ENCODE measurements at places on chromosomes 16 and 17.

DNA sequence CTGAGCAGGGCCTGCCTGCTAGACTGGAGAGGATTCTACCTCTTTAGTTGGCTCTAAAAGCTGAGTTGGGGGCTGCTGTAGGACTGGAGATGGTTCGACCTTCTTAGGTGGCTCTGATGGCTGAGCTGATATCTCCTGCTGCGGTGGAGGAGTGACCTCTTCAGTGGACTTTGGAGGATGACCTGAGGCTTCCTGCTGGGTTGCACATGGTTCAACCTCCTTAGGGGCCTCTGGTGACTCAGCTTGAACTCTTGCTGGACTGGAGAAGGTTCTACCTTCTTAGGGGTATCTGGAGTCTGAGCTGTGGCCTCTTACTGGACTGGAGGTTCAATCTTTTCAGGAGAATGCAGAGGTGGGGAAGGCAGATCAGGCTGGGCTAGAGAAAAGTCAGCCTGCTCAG lies 48.9 kb upstream of the TMEM97 start:
- no peak for DNase-seq
- no peak overlapping the region for H3K4me3 ChIP-seq
- peaks cover 25% of the 10 kb centered on the region for H3K36me3 ChIP-seq
- peaks cover 35% of the 10 kb centered on the region for H3K4me1 ChIP-seq
- H3K27ac ChIP-seq, result no peak overlapping the region
- H3K27me3 ChIP-seq, result peaks cover 6% of the 10 kb centered on the region

GRCh38 chr16:66585481-66586239 lies 6.4 kb downstream of the CMTM2 start:
- no peak overlapping the region for H3K27ac ChIP-seq
- H3K4me1 ChIP-seq, result peaks cover 12% of the 10 kb centered on the region
- no peaks in the 10 kb centered on the region for H3K36me3 ChIP-seq
- no peak for DNase-seq

GRCh38 chr17:7440113-7440833 lies 961 bp downstream of the FGF11 start:
- H3K27ac ChIP-seq, result no peak overlapping the region
- H3K27me3 ChIP-seq, result peaks cover 20% of the 10 kb centered on the region

GRCh38 chr16:75301804-75302203 lies 50.4 kb upstream of the BCAR1 start:
- peak; percentile 20 for DNase-seq
- H3K36me3 ChIP-seq, result peaks cover 27% of the 10 kb centered on the region
- H3K27ac ChIP-seq, result 0 out of 2 replicates have a peak overlapping the region, but pooled peaks have one; percentile 35
- H3K4me3 ChIP-seq, result no peak overlapping the region
- H3K4me1 ChIP-seq, result peaks cover 59% of the 10 kb centered on the region
- H3K27me3 ChIP-seq, result peaks cover 9% of the 10 kb centered on the region

GRCh38 chr17:57370037-57370581 lies 113.8 kb downstream of the MSI2 start:
- DNase-seq, result peak; percentile 64
- peak overlapping the region; percentile 90 for H3K27ac ChIP-seq
- H3K27me3 ChIP-seq, result no peaks in the 10 kb centered on the region
- peaks cover 57% of the 10 kb centered on the region for H3K4me1 ChIP-seq

- peaks cover 25% of the 10 kb centered on the region for H3K36me3 ChIP-seq
- DNase-seq, result no peak
- H3K4me1 ChIP-seq, result peaks cover 56% of the 10 kb centered on the region
- H3K27ac ChIP-seq, result 0 out of 2 replicates have a peak overlapping the region, but pooled peaks have one; percentile 12
- no peaks in the 10 kb centered on the region for H3K27me3 ChIP-seq
Observed at GRCh38 chr16:10935226-10935915, 6.9 kb downstream of the DEXI start.

DNA sequence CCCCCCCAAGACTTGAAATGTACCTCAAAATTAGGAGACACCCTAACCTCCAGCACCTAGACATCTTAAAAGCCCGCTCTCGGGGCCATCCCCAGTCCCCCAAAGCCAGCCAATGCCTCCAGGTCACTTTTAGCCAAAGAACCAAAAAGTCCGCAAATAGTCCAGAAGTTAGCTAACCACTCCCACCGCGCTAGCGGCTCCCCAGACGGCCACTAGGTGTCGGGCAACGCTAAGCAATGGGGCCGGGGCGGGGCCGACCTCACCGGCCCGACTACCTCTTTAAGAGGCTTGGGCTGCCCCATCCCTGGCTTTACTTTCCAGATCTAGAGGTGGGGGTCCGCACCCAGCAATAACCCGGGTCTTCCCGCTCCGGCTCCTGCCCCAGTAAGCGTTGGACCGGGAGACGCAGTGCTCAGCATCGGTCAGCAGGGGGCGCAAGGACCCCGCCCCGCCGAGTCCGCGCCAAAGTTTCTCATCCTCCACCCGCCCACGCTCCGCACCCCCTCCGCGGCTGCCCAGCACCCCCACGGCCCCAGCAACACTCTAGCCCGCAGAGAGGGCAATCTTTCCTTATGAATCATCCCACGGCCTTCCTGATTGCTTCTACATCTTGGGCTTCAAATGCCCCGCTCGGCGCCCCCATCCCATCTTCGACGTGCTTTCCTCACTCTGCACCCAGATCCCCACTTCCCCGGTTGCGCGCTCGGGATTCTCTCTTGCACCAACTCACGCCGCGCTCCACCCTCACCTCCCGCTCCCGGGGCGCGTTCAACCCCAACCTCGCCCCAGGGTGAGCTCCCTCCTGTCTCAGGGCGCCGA lies 765 bp downstream of the COL1A1 start:
- H3K36me3 ChIP-seq, result peaks cover 57% of the 10 kb centered on the region
- H3K4me3 ChIP-seq, result peak overlapping the region; percentile 100
- H3K4me1 ChIP-seq, result peaks cover 74% of the 10 kb centered on the region
- DNase-seq, result peak; percentile 88

- no peak overlapping the region for H3K27ac ChIP-seq
- DNase-seq, result no peak
- H3K36me3 ChIP-seq, result 0 out of 2 replicates have a peak, but pooled peaks cover 4% of the 10 kb centered on the region
- no peak overlapping the region for H3K4me3 ChIP-seq
Observed at GRCh38 chr17:46984892-46985291, 5.8 kb upstream of the RPRML start.

DNA sequence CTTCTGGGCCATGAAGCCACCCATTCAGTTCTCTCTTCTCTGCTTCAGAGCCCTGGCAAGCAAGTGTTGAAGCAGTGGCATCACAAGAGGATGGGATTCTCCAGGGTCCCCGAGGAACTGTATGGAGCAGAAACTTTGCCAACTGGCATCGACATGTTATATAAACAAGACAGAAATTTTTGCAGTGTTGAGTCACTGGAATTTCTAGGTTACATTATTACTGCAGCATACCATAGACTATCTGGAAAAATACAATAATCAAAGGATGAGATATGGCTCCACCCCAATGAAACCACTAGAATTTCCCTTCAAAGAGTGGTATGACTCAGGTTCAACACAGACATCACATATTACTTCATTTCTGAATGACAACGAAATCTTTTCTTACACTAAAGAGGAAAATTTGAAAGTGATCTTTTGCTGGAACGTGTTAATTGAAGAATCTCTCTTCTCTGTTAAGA lies 343.0 kb upstream of the DYNLRB2 start:
- H3K27ac ChIP-seq, result peak overlapping the region; percentile 89
- DNase-seq, result peak; percentile 92
- peaks cover 34% of the 10 kb centered on the region for H3K4me1 ChIP-seq
- peak overlapping the region; percentile 78 for H3K4me3 ChIP-seq
- H3K27me3 ChIP-seq, result no peaks in the 10 kb centered on the region

DNA sequence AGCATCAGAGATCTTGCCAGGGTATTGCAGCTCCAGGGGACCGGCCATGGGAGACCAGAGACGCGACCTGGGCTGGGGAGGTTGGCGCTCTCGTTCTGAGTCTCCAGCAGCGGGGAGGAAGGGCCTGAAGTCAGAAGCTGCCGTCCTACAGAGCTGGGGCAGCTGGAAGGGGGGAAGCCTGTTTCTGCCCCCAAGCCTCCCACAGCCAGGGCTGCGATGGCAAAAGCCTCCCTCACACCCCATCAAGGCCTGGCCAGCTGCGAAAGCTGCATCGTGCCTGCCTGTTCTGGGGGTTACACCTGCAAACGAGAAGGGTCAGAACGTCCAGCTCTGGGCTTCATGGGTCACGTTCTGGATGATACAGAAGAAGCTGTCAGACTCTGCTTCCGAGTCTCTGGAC lies 26.1 kb downstream of the MAPK8IP3 start:
- no peaks in the 10 kb centered on the region for H3K4me1 ChIP-seq
- H3K27ac ChIP-seq, result no peak overlapping the region
- H3K27me3 ChIP-seq, result peaks cover 2% of the 10 kb centered on the region
- no peak for DNase-seq
- peaks cover 11% of the 10 kb centered on the region for H3K36me3 ChIP-seq
- H3K4me3 ChIP-seq, result no peak overlapping the region

GRCh38 chr17:3963237-3964201 lies 718 bp downstream of the ATP2A3 start:
- H3K27me3 ChIP-seq, result peaks cover 28% of the 10 kb centered on the region
- no peaks in the 10 kb centered on the region for H3K36me3 ChIP-seq
- H3K4me1 ChIP-seq, result peaks cover 19% of the 10 kb centered on the region
- H3K27ac ChIP-seq, result no peak overlapping the region

GRCh38 chr16:9378876-9379275 lies 287.4 kb downstream of the HAPSTR1 start:
- no peak overlapping the region for H3K4me3 ChIP-seq
- no peaks in the 10 kb centered on the region for H3K27me3 ChIP-seq
- no peak overlapping the region for H3K27ac ChIP-seq
- peaks cover 9% of the 10 kb centered on the region for H3K36me3 ChIP-seq

DNA sequence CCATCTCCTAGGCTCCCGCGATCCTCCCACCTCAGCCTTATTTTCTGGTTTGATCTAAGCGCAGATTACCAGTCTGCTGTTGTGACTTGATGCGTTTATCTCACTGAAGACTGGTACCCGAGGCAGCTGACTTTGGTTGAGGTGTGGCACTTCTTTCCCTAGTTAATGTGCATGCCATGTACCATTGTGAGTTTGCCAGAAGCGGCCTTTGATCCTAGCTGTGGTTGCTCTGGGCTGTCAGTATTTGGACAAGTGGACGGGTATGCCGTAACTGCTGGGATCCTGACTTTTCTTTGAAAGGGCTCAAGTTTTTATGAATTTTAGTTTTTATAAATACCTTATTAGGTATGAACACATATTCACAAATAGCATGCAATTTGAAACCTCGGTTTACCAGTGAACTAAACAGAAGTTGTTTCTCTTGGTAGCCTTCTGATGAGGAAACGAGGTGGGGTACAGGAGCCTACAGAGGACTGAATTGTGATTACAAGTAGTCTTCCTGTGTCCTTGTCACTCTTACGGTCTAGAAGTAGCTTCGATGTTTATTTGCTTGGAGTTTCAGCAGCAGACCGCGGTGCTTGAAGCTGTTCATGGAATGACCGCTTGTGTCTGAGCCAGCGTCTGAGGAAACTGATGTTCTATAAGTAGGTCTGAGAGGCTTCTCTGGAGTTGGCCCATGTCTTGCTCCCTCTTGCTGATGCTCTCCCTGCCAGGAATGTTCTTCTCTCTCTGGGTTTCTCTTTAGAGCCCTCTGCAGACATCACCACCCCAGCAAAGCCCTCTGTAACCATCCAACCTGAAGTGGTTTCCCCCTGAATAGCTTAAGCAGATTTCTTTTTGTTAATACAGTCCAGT lies 40.0 kb downstream of the SEC14L1 start:
- H3K27ac ChIP-seq, result no peak overlapping the region
- H3K36me3 ChIP-seq, result peaks cover 4% of the 10 kb centered on the region
- peaks cover 18% of the 10 kb centered on the region for H3K4me1 ChIP-seq
- H3K27me3 ChIP-seq, result no peaks in the 10 kb centered on the region

DNA sequence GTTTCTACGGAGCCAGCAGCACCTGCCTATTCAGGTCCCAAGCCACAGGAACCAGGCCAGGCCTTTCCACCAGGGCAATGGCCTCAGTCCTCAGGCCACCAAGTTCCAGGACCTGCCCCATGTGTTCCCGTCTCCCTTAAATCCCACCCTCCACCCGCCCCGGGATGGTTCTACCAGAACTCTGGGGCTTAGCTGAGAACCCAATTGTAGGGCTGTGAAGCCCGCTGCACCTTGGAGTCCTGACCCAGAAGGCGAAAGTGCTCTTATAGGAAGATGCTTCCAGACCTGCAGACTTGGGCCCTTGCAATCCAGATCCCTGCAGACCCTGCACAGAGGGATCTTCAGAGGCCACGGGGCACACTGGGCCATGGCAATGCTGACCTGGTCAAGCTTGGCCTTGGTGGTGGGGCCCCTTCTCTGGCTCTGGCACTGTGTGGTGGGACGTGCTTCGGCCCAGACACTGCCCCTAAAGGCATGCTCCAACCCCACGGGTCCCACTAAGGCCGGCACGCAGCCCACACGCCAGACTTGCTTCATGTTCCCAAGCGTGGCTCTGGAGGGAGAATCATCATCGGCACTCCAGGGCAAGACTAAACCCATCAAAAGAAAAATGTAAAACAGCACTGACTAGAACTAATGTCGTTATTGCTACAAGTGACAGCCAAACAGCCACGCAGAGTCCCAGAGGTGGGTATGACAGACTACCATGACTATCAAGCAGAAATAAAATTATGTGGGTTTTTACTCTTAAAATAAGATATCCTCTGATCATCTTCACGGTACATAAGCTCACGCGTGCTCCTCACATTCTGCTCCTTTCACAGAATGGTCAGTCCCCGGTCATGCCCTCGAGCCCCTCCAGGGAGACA lies 41.3 kb upstream of the ATP2A3 start:
- H3K4me1 ChIP-seq, result peaks cover 22% of the 10 kb centered on the region
- H3K27ac ChIP-seq, result no peak overlapping the region
- H3K27me3 ChIP-seq, result peaks cover 7% of the 10 kb centered on the region

GRCh38 chr17:49388290-49388640 lies 26.2 kb upstream of the ZNF652 start:
- H3K4me1 ChIP-seq, result peaks cover 24% of the 10 kb centered on the region
- DNase-seq, result no peak
- no peaks in the 10 kb centered on the region for H3K36me3 ChIP-seq

- H3K27ac ChIP-seq, result no peak overlapping the region
- no peak for DNase-seq
- H3K27me3 ChIP-seq, result no peaks in the 10 kb centered on the region
- peaks cover 51% of the 10 kb centered on the region for H3K4me1 ChIP-seq
- H3K36me3 ChIP-seq, result peaks cover 8% of the 10 kb centered on the region
Observed at GRCh38 chr17:57425431-57425830, 169.1 kb downstream of the MSI2 start.

GRCh38 chr17:80168371-80168770 lies 1.5 kb upstream of the CARD14 start:
- H3K27me3 ChIP-seq, result peaks cover 22% of the 10 kb centered on the region
- H3K36me3 ChIP-seq, result no peaks in the 10 kb centered on the region
- H3K4me3 ChIP-seq, result no peak overlapping the region
- no peaks in the 10 kb centered on the region for H3K4me1 ChIP-seq
- no peak overlapping the region for H3K27ac ChIP-seq
